ENCODE measurements at places on chromosomes 12 and 14. TPM values are rescaled to one million over a fixed set of nuclear protein-coding genes. Genes with fewer than 3 reads are reported as not detected.

PDE3A gene
- 0.97 TPM for total RNA-seq

KRT6C gene
- total RNA-seq = not detected

KRT71 gene
- not detected for total RNA-seq

KRT78 gene
- not detected for total RNA-seq

DTX3 gene
- total RNA-seq = 43.7 TPM

CABP1 gene
- total RNA-seq = not detected

NKX2-1 gene
- total RNA-seq = not detected

NYNRIN gene
- 49.0 TPM for total RNA-seq

CCDC177 gene
- total RNA-seq = not detected

TAS2R13 gene
- total RNA-seq = 0.90 TPM

RAPGEF3 gene
- total RNA-seq = 81.5 TPM

KLRD1 gene
- 0.49 TPM for total RNA-seq

SLC39A2 gene
- total RNA-seq = not detected

TEX22 gene
- 1.1 TPM for total RNA-seq

EPYC gene
- total RNA-seq = not detected

ADAMTS20 gene
- 0.15 TPM for total RNA-seq

USP15 gene
- total RNA-seq = 98.2 TPM

CLEC7A gene
- total RNA-seq = not detected

SLC8A3 gene
- total RNA-seq = 0.13 TPM

ENDOU gene
- 1.6 TPM for total RNA-seq

SPTB gene
- total RNA-seq = 0.08 TPM

CDK4 gene
- total RNA-seq = 120 TPM

TSPAN19 gene
- 0.59 TPM for total RNA-seq

KRT85 gene
- total RNA-seq = not detected

IL26 gene
- total RNA-seq = not detected

RERGL gene
- not detected for total RNA-seq

TMEM179 gene
- 0.54 TPM for total RNA-seq

KRT82 gene
- total RNA-seq = not detected

ASCL1 gene
- total RNA-seq = not detected

IQSEC3 gene
- total RNA-seq = 13.2 TPM

DEGS2 gene
- total RNA-seq = not detected

KCNH3 gene
- total RNA-seq = 0.15 TPM

PPP1R12A gene
- total RNA-seq = 109 TPM

PCED1B gene
- 9.7 TPM for total RNA-seq

HOXC6 gene
- 0.21 TPM for total RNA-seq

CEBPE gene
- not detected for total RNA-seq

ANO2 gene
- 4.5 TPM for total RNA-seq

PTCSC3 gene
- total RNA-seq = not detected

LALBA gene
- total RNA-seq = not detected

MANSC4 gene
- total RNA-seq = not detected

ACIN1 gene
- total RNA-seq = 226 TPM
